Neural progenitor cell (in vitro differentiated cells): ENCODE measurements at places on chromosomes 2 and 18. TPM values are rescaled to one million over a fixed set of nuclear protein-coding genes. Genes with fewer than 3 reads are reported as not detected.

DNA sequence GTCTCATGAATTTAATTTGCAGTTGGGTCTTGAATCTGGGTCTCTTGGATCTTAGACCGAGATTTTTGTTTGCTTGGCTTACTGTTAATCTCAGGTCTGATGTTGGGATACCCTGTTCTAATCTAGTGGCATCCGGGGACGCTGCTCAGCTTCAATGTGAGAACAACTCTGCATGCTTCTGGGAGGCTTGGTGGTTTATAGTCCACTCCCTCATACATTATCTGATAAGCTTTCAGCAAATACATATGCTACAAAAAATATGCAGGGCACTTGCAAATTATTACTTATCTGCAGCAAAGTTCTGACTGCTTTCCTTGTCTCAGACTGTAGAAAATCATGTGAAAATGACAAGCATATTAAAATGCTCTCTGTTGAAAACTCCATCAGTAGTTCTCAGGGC is 39.4 kb downstream of the RNF144A start:
- DNase-seq: no peak

DNA sequence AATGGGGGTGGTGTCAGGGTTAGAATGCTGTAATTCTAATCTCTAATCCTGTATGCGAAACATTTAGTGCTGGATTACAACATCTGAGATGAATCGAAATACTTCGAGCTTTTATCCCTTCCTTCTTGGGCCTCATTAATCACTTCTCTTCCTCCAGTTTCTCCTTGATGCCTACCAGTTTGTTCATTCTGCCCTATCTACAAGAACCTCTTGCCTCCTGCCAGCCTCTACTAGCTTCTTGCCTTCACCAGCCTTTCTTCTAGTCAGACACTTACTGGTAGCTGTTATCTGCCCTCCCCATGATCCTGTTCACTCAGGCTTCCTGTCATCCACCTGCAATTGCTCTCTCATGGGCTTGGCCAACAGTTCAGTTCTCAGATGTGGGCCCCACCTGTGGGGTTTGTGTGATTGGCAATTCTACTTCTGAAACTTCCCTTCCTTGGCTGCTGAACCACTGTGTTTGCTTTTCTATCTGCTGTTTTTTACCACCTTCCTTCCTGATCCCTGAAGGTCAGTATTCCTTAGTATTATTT is 15.4 kb upstream of the FARP2 start:
- no peak for DNase-seq

DNA sequence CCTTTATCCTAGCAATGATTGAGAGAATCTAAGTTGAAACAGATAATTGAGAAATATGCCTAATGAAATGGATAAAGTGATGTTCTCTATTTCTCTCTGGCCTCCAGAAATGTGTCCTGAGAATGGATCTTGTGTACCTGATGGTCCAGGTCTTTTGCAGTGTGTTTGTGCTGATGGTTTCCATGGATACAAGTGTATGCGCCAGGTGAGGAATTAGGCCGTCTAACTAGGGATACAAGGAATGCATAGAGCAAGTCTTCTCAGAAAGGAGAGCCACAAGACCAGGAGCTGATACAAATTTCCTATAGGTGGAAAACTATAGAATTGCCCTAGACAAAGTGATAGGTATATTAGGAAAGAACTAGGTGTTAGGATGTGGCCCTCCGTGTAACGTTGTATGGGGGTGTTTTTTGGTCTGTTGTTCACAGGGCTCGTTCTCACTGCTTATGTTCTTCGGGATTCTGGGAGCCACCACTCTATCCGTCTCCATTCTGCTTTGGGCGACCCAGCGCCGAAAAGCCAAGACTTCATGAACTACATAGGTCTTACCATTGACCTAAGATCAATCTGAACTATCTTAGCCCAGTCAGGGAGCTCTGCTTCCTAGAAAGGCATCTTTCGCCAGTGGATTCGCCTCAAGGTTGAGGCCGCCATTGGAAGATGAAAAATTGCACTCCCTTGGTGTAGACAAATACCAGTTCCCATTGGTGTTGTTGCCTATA is 592 bp upstream of the CAD start:
- no peak for DNase-seq

- DNase-seq: no peak
These were observed 64.5 kb downstream of the CRACDL start for GRCh38 chr2:98871506-98871905.

- DNase-seq: no peak
These were observed 5.1 kb downstream of the PKDCC start for GRCh38 chr2:42052702-42053481.

DNA sequence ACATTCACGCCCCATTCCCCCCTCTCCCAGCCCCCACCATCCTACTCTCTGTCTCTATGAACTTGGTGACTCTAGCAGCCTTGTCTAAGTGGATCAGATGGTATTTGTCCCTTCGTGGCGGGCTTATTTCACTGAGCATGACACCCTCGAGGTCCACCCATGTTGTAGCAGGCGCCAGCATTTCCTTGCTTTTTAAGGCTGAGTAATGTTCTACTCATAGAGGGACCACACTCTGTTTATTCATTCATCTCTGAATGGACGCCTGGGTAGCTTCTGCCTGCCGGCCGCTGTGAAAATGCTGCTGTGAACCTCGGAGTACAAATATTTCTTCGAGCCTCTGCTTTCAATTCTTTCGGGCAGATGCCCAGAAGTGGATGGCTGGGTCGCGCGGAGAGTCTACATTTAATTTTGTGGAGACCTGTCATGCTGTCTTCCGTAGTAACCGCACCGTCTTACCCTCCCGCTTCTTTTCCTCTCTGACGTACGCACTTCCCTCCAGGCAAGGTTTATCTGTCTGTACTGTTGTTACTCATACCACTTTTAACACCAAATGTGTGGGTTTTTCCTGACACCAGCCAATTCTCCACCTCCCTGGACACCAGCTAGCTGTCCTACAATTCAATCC is 5.6 kb downstream of the CROCC2 start:
- no peak for DNase-seq

GRCh38 chr18:21760321-21760720 is 19.7 kb downstream of the MIB1 start:
- no peak for DNase-seq

- peak; percentile 67 for DNase-seq
These were observed 2.9 kb downstream of the LRATD1 start for GRCh38 chr2:14635391-14635871.

DNA sequence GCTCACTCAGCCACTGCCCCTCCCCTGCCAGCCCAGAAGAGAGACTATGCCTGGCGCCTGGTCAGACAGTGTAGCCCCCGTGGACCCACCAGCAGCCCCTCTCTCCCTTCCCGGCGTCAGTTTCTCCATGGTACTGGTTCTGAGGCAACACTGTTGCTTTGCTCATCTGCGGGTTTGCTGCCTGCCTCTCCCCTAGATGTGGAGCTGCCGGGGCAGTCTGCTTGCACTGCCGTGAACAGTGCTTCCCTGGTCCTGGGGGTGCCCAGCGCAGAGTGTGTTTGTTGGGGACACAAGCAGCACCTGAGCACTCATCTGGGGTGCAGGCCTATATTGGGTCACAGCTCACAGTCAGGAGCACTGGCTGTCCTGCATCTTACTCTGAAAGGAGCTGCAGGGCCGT is 309.9 kb downstream of the NDUFA10 start:
- no peak for DNase-seq

GRCh38 chr2:240589375-240589774 is 2.8 kb downstream of the CAPN10 start:
- DNase-seq: no peak

GRCh38 chr18:58866066-58866772 is 1.5 kb downstream of the ZNF532 start:
- DNase-seq: no peak

DNA sequence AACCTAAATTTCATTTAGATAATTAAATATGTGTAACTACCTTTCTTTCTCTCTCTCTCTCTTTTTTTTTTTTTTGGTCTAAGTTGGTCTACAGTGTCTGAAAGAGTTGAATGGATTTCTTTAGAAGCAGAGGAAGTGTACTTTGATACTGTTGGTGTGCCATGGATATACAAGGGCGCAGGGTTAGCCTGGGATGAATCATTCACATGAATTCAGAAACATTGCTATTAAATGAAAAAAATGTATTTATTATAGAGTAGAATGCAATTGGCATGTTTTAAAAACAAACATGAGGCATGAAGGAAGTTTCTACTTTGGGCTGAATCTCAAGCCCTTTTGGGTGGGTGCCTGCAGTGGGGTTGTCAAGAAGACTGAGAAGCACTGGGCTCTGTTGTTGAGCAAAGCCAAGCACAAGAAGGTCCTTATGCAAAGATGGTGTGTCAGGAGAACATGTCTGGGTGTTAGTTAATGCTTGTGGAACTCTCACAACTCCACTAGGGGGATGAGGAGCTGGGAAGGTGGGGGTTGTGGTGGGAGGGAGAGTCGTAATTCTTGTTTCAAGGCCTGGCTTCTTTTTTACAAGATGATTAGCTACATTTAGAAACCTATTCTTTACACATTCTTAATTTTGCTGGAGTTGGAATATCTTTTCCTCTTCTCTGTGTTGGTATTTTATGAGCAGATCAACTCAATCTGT is 57.9 kb downstream of the LYPD6 start:
- peak; percentile 19 for DNase-seq

The SKOR2 gene
- total RNA-seq: not detected in 2 replicates

The COLEC11 gene
- not detected in 2 replicates for total RNA-seq

The HOXD11 gene
- total RNA-seq: not detected in 2 replicates
